HCEC 1CT (cell line): ENCODE measurements at places on chromosomes 13 and 19.

DNA sequence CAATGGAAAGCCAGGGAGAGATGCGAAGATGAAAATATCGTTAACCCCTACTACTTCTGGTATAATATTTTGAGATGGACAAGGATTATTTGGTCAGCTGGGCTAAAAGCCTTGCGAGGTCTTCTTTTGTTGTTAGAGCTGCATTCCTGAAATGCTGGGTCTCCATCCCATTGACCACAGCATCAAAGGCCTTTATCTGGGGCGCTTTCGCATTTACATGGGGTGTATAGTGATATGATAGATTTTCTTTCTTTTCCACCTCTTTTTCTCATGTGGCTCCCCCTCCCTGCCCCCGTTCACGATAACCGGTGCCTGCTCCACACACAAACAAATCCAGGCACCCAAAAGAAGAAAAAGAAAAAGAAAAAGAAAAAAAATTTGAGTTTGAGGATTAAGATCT lies 77.5 kb downstream of the ZNF536 start:
- no peak for DNase-seq

GRCh38 chr13:25771641-25772478 lies 280.0 kb downstream of the SHISA2 start:
- no peak for DNase-seq

DNA sequence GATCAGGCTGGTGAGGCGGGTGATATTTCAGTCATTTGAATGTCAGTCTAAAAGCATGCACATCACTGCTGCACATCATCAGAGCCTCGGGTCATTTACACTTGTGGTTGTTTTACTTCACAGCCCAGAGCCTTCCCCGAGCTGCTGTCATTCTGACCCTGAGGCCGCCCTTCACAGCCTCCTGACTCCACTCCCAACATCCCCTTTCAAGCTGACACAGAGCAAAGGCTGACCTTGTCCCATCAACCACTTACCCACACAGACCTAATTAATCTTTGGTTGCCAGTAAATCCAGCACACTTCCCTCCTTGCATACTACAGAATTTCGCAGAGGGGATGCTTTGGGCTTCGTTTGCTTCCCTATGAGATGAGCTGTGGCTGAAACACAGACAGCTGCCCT lies 528.1 kb downstream of the DIAPH3 start:
- no peak for DNase-seq

DNA sequence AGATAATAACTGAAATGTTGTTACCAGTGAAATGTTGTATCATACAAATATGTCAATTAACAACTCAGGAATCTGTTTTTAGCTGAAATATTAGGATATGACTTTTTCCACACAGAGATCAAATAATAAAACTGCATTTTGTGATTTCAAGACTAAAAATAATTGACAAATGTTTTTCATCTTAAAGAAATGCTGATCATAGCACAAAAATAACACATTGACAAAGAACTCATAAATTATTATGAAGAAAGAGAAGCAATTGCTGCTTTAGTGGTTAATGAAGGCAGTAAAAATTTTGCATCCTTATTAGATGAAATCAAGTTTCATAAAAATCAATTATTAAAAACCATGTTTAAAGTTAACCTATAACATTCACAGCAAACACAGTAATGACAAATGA lies 1417.3 kb downstream of the OLFM4 start:
- no peak for DNase-seq

- peak; percentile 89 for DNase-seq
Measured at GRCh38 chr19:7391218-7391670, 42.5 kb downstream of the ARHGEF18 start.

DNA sequence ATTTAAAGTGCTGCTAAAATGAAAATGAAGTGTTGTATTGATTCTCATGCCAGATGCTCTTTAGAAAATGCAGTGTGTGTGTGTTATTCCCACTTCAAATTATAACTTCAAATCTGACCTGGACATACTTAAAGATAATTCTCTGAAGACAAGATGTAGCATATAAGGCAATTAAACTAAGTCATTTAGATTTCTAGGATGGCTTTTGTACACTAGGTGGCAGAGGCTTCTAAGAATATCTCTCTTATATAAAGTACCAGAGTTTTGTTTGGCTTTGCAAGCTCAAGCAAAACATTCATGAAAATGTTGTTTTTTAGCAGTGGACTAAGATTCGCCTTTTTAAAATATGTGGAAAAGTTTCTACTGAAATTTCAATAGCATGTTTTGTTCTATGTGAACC lies 407.2 kb downstream of the GPC5 start:
- DNase-seq = no peak

GRCh38 chr19:18848878-18849661 lies 17.3 kb downstream of the UPF1 start:
- peak; percentile 39 for DNase-seq

GRCh38 chr19:46386151-46386550 lies 27.2 kb downstream of the CCDC8 start:
- DNase-seq = no peak

DNA sequence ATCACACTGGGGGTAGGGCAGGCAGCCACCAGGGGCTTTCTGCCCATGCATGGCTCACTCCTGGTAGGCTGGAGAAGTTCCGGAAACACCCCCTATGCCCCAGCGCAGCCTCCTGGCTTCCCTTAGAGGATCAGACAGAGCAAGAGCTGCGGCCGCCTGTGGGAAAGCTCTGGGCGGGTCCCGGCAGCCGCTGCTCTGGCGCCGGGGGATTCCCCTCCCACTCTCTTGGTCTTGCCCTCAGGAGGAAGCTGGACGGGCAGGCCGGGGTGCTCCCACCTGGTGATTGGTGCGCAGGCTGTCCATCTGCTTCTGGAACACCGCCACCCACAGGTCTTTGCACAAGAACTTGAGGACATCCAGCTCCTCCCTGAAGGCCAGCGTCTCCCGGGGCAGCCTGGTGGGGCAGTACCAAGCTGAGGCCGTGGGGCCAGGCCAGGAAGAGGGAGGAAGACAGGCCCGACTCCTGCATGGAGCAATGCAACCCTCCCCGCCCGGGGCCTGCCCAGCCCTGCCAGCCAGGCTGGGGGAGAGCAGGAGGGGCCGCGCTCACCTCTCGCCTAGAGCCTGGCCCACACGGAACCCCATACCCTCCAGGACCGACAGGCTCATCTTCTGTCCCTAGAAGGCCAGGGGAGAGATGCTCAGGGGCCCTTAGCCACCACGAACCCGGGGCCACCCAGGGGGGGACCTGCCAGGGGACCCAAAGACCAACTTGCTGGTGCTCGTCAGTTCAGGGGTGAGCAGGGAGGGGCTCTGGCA lies 4.0 kb upstream of the NKPD1 start:
- no peak for DNase-seq

- DNase-seq = peak; percentile 85
Measured at GRCh38 chr19:2578901-2579677, 103.2 kb downstream of the GADD45B start.

DNA sequence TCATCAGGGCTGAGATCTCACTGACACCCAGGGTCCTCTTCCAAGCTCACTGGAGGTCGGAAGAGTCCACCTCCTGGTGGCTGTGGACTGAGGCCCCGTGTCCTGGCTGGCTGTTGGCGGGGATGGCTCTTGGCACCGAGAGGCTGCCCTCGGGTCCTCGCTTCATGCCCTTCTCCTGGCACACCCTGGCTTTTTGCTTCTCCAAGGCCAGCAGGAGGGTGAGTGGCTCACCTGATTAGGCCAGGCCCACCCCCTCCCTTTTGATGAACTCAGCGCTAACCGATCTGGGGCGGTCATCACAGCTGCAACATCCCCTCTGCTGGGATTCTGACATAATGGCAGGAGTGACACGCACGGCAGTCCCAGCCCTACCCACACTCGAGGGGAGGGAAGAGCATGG lies 4.4 kb downstream of the SLC39A3 start:
- no peak for DNase-seq

DNA sequence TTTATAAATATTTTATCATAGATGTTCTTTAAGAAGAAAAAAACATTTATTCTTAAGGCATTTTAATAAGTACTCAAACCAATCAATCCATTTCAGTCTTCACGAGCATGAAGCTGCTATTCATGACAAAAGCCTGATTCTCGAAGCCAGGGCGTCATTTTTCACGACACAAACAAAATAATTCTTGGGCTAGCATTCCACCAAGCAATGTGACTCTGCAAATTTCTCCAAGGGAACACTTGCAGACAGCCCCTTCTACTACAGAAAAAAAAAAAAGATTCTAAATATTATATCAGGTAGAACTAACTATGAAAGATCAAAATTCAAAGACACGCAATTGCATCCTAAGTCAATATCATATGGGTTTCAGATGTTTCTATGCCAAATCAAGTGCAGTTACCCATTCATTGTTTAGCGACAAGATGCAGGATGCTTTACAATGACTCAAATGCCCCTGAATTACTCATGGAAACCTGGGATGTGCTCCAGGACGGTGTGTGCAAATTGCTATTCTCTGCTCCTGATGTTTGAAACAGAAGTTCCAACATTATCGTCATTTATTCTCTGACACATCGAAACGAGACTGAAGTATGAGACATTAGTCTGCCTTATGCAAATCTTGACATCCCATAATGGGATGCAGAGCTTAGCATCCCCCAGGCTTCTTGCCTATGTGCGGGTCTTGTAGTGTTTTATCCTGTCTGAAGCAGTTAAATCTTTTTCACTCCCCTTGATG lies 517.7 kb downstream of the MYO16 start:
- peak; percentile 91 for DNase-seq

GRCh38 chr13:58376349-58376748 lies 744.8 kb downstream of the PCDH17 start:
- DNase-seq = no peak

- peak; percentile 53 for DNase-seq
Measured at GRCh38 chr13:25276748-25277147, 10.5 kb downstream of the MTMR6 start.

DNA sequence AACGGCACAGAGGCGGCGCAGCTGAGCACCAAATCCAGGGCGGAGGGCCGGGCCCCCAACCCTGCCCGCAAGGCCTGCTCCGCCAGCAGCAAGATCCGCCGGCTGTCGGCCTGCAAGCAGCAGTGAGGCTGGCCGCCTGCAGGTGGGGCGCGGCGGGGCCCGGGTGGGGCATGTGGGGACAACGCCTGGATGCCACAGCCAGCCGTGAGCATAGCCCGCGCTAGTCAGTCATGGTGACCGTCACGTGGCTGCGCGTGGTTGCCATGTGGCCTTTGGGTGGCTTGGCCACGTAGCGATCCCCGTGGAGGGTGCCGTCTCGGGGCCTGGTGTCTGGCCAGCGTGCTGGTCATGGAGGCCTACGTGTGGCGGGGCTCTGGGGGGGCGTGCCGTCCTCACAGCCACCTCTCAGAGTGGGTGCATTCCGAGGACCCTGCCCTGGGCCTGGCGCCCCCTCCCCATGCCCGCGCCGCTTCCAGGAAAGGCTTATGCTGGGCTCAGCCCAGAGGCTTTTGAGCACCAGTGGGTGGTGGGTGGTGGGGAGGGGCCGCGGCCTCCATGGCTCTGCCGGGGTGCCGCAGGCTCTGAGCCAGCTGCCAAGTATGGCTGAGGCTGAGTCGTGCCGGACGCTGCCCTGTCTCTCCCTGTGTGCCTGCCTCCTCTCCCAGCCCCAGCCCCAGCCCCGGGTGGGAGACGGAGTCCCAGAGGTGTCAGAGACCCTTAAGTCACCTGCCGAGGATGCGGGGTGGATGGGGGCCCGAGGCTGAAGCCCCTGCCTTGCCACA lies 11.1 kb downstream of the CBARP start:
- DNase-seq = no peak

DNA sequence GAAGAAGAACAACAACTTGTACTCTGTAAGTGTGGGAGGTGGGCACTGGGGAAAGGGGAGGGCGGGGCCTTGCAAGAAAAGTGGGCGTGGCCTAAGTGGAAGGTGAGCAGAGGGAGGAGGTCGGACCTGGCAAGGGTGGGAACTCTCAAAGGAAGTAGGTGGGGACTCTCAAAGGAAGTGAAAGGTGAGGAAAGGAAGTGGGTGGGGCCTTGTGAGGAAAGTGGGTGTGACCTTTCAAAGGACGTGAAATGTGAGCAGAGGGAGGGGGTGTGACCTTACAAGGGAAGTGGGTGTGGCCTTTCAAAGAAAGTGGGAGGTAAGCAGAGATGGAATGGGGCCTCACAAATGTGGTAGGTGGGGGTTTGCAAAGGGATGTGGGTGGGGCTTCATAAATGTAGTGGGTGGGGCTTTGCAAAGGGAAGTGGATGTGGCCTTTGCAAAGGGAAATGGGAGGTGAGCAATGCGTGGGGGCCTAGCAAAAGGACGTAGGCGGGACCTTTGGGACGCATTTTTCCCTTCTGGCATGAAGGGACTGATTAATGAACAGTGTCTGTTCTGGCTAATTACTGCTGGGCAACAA lies 25.9 kb downstream of the ACSBG2 start:
- DNase-seq = no peak

DNA sequence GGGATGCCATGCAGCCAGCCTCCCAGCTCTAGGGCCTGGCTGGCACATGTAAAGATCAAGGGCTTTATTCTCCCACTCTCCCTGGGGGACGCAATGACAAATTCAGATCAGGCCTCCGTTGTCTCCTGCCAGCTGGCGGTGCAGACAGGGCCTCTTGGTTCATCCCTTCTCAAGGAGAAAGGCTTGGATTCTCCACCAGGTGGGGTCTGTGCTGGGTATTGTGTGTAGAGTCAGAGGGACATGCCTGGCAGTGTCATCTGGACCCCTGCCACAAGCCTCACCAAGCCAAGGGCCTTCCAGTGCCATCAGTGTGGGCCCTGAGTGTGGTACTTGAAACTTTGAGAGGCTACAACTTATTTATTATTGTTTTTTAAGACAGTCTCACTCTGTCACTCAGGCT lies 8.4 kb upstream of the PTPRS start:
- no peak for DNase-seq

DNA sequence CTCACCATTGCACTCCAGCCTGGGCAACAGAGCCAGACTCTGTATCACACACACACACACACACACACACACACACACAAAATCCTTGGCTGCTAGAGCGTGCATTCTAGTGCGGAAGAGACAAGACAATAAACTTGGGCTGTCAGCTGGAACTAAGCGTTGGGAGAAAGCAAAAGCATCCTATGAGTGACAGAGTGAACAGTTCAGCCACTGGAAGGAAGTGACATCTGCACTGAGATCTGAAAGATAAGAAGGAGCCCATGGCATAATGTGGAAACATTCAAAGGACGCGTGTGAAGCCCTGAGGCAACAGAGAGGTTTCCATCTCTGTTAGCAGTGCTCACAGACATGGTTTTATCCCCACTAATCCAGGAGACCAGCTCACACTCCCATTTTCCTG lies 3.5 kb upstream of the SLC1A5 start:
- no peak for DNase-seq

GRCh38 chr19:29653398-29653797 lies 11.9 kb upstream of the PLEKHF1 start:
- no peak for DNase-seq

- peak; percentile 65 for DNase-seq
Measured at GRCh38 chr13:30107521-30108136, 199.7 kb downstream of the KATNAL1 start.

GRCh38 chr19:20840371-20840770 lies 64.3 kb downstream of the ZNF66 start:
- DNase-seq = no peak

DNA sequence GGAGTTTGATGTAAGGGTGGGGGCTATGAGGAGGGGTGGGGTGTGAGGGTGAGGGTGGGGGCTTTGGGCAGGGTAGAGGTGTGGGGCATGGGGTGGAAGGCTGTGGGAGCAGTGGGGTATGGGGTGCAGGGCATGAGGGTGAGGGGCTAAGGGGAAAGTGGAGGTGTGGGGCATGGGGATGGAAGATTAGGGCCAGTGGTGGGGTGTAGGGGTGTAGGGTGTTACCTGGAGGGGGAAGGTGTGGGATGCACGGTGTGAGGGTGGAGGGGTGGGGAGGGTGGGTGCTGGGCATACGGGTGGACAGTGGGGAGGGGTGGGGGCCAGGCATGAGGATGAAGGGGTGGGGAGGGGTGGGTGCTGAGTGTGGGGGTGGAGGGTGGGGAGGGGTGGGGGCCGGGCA lies 22.9 kb upstream of the RASA3 start:
- DNase-seq = no peak

- DNase-seq = peak; percentile 35
Measured at GRCh38 chr19:42634409-42635232, 39.9 kb upstream of the CEACAM8 start.
